Stimulated activated CD4-positive, alpha-beta T cell treated with anti-CD3 and anti-CD28 coated beads, TNF-alpha, amount 100 ng/mL, for 1 hour (primary cell): ENCODE measurements at places on chromosomes 3 and 15.

GRCh38 chr15:60374628-60375081, 23.1 kb downstream of the ANXA2 start:
- DNase-seq = no peak

DNA sequence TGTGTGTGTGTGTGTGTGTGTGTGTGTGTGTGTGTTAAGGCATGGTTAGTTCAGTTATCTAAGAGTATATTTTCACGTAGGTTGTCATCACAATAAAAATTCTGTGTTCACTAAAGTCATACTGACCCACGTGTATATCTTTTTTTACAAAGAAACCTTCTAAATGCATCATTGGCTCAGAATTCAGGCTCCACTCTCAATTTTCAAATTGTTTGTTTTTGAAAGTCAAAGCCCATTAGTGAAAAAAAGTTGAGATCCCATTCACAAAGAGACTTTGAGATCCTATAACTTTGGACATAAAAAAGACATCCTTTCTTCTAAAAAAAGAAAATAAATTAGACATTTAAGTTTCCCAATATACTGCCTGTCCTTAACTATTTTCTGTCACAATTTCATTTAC, 59.3 kb downstream of the GBE1 start:
- no peak for DNase-seq

DNA sequence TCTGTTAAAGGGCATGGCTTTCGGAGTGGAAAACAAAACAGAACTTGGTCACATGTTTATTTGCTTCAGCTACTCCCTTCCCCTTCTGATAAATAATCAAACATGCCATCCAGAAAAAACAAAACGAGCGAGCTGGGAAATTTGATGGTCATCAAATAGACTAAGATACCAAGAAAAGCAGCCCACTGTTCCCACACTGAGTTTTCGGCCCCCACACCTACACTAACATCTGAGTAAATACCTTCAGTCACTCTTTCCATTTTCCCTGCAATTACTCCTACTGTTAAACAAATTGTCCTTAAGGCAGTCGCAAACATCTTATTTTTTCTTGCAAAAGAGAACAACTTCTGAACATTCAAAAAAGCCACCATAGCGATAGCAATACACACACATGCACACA, 454.6 kb downstream of the FOXP1 start:
- no peak for DNase-seq

GRCh38 chr3:195224156-195224979, 46.6 kb downstream of the XXYLT1 start:
- no peak for DNase-seq

- no peak for DNase-seq
Observed at GRCh38 chr3:34856081-34856947, 783.0 kb upstream of the ARPP21 start.

GRCh38 chr3:16181361-16181760, 6.9 kb downstream of the GALNT15 start:
- DNase-seq = no peak
